NCI-H774 (cell line): ENCODE measurements at places on chromosomes 12 and 14.

DNA sequence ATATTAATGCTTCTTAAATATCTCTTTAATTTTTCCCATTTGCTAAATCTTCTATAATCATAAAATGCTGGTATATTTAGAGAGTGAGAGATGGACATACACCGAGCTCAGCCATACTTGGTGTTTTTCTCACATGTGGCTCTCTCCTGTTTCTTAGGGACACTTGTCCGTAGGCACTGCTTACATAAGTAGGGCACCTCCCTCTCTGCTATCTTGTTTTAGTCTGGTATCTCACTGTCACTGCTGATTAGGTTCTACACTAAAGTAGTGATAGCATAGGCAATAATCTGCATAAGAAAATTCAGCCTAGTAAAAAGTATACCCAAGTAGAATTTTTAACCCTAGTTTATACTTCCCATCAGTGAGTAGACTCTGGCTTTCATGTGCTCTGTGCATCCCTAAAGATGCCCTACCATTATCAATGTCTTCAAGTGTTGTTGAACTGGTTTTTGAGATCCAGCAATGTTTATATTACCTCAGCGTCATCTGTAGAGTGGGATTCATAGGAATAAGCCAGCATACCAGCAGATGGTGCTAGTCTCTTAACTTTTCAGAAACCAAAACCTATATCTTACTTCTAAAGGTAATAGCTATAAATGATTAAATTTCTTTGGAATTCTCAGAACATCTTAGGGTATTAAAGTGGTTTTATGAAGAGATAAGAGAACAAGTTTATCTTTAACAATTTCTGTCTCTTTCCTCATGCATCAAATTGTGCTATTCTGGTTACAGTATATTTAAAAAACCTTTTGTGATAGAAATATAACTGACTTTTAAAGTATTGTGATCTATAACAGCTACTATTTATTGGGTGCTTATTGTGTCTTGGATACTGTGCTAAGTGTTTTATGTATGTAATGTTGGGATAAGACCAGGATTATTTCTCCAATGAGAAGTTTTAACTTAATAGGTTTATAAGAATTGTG, 32.9 kb downstream of the ARID2 start:
- DNase-seq: peak; percentile 33

GRCh38 chr14:95597784-95598211, 62.9 kb downstream of the GLRX5 start:
- peak; percentile 50 for DNase-seq

DNA sequence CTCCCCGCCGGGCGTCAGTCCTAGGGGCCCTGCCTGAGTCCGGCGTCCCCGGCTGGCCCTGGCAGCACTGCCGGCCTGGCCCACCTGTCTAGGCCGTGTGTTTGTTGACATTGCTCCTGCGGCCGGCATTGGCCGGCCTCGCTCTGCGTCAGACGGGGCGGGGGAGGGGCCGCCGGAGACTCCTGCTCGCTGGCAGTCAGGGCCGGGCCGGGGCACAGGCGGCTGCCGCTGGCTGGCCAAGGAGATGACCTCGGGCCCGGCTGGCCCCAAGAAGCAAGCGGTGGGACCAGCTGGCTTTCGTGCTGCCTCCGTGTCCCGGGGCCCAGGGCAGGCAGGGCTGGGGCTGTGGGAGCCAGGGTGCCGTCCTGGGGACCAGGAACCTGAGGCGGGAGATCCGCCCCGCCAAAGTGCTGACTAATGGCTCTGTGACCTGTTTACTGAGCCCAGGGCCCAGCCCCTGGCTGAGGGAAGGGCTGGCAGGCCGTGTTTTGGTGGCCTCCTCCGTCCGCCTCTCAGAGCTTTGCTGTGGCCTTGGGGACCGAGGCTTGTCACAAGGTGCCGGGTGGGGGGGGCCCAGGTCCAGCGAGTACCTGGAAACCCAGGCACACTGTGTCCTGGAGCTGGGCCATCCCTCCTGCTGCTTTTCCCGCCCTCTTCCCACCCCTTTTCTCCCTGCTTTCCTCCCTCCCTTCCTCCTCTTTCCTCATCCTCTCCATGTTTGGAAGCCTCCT, 1.8 kb downstream of the ULK1 start:
- DNase-seq: peak; percentile 90

GRCh38 chr12:58967561-58967960, 47.3 kb upstream of the LRIG3 start:
- no peak for DNase-seq

DNA sequence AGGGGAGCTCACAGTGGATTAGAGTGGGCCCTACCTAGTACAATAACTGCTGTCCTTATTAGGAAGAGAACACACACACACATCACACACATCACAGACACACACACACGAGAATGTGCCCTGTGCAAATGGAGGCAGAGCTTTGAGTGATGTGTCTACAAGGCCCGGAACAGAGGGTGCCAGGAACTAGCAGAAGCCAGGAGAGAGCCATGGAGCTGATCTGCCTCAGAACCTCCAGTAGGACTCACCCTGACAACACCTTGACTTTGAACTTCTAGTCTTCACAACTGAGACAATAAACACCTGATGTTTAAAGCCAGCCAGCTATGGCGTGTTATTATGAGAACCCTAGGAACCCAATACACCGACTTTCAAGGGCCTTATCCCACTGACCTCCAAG, 29.7 kb upstream of the FKBP4 start:
- DNase-seq: no peak

DNA sequence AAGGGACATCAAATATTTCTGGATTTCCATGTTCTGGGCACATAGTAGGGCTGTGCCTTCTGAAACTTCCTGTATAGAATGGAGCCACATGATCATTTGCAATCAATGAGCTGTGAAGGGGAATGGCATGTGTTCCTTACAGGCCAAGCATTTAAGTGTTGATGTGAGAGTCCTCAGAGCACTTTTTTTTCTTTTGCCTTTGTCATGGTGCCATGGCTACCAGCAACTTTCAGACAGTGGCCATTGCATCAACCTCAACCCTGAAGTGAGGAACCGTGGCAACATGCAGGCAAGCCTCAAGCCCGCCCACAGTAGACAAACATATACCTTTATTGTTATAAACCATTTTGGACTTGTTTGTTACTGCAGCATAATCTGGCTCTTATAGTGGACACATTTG, 948.1 kb downstream of the NRXN3 start:
- DNase-seq: no peak

- DNase-seq: no peak
Measured at GRCh38 chr14:52033101-52033642, 35.7 kb downstream of the NID2 start.

- DNase-seq: no peak
Measured at GRCh38 chr12:107385509-107385908, 292.2 kb upstream of the CRY1 start.

DNA sequence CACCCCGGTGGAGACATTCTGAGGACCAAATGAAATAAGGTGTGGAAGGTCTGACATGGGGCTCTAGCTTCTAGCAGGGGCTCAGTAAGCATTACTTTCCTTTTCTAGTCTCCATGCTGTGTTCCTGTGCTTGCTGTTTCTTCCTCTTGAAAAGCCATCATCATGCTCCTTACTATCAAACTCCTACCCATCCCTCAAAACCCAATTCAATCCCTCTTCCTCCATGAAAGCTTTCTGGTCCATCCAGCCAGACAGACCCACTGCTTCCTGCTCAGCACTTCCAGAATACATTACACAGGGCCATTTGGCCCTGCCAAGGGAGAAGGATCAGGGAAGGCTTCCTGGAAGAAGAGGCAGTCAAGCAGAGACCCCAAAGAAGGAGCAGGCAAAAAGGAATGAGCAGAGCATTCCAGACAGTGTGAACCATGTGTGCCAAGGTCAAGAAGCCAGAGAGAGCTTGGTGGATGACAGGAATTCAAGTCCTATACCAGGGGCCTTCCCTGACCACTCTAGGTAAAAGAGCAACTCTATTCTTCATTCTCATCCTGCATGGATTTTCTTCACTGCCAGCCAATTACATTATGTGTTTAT, 59.5 kb downstream of the NUAK1 start:
- DNase-seq: no peak

GRCh38 chr14:67932708-67933246, 113.2 kb downstream of the RAD51B start:
- DNase-seq: no peak

GRCh38 chr12:31600252-31600651, 9.3 kb upstream of the DENND5B start:
- DNase-seq: no peak
